Hair follicle dermal papilla cell (primary cell): ENCODE measurements at places on chromosomes 13 and 19. TPM values are rescaled to one million over a fixed set of nuclear protein-coding genes. Genes with fewer than 3 reads are reported as not detected.

KRTDAP gene
- not detected in 2 replicates for total RNA-seq

ZNF177 gene
- 1.3 and 1.5 TPM in 2 replicates for total RNA-seq

CDX2 gene
- total RNA-seq: not detected in 2 replicates

ERFL gene
- not detected in 2 replicates for total RNA-seq

ZNF610 gene
- 1.9 and 2.6 TPM in 2 replicates for total RNA-seq

CD70 gene
- not detected in 2 replicates for total RNA-seq

LRRC25 gene
- not detected in 2 replicates for total RNA-seq

FBXO27 gene
- total RNA-seq: 2.8 and 3.4 TPM in 2 replicates
